ENCODE measurements at places on chromosomes 6 and 20.

DNA sequence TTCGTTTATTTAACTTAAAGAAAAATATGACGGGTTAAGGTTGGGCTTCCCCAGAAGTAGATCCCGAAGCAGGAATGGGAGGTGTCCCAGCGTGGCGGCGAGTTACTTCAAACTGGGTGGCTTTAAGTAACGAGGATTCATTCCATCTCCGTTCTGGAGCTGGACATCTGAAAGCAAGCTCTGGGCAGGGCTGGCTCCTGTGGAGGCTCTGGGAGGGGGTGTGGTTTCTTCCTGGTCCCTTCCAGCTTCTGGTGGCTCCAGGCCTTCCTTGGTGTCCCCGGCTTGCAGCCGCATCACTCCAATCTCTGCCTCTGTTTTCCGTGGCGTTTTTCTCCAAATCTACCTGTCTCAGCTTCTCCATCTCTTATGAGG is 47.3 kb upstream of the BHLHE23 start:
- no peak for DNase-seq

DNA sequence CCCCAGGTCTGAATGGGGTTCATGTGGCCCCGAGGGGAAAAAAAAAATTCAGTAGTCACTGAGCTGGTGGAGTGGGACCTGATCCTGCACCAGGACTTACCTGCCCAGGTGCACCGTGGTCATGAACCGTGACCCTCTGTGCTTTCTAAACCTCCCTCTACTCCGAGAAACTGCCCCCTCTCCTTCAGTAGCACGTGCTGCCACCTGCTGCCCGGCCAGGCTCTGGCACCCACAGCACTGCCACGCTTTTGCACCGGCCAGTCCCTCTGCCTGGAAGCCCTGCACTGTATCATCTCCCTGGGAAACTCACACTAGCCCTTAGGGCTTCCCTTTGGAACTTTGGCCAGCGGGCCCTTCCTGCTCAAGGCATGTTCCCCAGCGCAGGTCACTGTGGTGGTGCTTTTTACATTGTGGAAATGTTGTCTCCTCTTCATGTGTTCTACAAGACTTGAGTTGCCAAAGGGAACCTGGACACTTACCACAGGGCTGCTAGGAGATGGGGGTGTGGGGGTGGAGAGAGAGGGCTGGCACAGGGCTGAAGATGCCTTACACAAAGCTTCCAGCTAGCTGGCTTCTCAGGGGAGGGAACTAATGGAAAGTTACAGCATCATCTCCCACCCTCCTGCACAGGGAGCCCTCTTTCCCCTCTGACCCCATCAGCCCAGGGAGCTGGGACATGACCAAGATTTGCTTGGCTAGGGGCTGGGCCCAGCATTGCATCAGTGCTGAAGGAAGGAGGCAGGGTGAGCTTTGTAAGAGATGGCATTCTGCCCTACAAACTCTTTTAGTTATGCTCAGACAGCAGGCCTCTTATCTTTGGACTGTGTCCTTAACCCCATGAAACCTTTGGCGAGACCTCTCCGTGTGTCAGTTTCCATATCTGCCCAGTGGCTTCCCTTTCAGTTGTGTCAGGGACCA is 2.5 kb upstream of the PTPRT start:
- DNase-seq = no peak

GRCh38 chr20:63102721-63103375 is 96.1 kb upstream of the BHLHE23 start:
- no peak for DNase-seq

GRCh38 chr6:49923826-49924225 is 40.1 kb downstream of the DEFB114 start:
- no peak for DNase-seq

DNA sequence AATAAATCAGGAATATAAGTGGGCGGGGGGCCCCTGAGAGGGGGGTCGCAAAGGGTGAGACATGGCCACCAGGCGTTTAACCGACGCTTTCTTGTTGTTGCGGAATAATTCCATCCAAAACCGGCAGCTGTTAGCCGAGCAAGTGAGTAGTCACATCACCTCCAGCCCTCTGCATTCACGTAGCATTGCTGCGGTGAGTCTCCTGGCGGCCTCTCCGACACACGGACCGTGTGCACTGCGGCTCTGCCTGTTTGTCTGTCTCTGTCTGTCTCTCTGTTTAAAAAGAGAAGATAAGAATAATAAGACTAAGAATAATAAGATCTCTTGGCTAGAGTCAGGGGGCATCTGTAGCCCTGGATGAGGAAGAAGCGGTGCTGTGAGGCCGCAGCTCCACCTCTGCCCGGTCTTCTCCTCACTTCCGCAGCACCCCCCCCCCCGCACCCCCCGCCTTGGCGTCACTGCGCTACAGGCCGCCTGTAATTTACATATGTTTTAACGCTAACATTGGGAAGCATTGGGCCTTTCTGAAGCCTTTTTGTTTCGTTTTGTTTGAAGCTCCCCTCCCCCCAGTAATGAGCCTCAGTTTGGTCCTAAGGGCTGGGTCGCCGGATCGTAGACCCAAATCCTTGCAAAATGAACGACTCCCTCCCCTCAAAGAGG is 993 bp downstream of the STX16 start:
- no peak for DNase-seq

GRCh38 chr6:43907789-43908472 is 137.9 kb downstream of the VEGFA start:
- no peak for DNase-seq

Measured in NCI-H1092 (cell line).